ENCODE measurements at places on chromosomes 2 and 18.

DNA sequence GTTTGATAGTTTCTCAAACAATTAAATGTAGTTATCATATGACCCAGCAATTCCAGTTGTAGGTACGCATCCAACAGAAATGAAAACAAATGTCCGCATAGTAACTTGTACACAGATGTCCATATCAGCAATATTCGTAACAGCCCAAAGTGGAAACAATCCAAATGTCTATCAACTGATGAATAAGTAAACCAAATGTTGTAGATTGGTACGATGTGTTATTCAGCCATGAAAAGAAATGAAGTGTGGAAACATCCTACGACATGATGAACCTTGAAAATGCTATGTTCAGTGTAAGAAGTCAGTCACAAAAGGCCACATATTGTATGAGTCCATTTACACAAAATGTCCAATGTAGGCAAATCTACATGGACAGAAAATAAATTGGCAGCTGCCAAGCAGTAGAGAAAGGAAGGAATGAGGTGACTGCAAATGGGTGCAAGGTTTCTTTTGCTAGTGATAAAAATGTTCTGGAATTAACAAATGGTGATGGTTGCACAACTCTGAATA is 26.9 kb downstream of the GAREM1 start:
- DNase-seq = no peak

GRCh38 chr2:44655401-44655864 is 286.1 kb upstream of the SIX3 start:
- DNase-seq = no peak

- no peak for DNase-seq
Measured at GRCh38 chr2:88058191-88058590, 2.6 kb upstream of the KRCC1 start.

- no peak for DNase-seq
Measured at GRCh38 chr2:12284037-12284436, 432.7 kb upstream of the TRIB2 start.

- DNase-seq = no peak
Measured at GRCh38 chr18:6414723-6415417, at the start of gene L3MBTL4. L3MBTL4 (minus strand) TSS chr18:6414911; CDS start chr18:6311625, 103,286 bp downstream.

GRCh38 chr2:113213061-113213930 is 39.5 kb downstream of the PSD4 start:
- no peak for DNase-seq

DNA sequence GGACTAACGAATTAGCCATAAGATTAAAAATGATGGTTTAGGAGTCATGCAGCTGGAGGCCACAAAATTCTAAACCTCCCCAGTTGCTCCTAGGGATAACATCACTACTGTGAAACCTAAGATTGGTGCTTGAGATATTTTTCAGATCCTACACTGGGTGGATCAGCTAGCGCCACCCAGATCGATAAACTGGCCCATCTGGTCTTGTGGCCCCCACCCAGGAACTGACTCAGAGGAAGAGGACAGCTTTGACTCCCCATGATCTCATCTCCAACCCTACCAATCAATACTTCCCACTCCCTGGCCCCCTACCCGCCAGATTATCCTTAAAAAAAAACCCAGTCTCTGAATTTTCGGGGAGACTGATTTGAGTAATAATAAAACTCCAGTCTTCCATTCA is 5.5 kb downstream of the GALNT14 start:
- DNase-seq = no peak

GRCh38 chr2:230225486-230225885 is at the start of gene SP140:
SP140 (plus strand) TSS chr2:230225736; CDS start chr2:230225845, 109 bp downstream.
- DNase-seq = peak; percentile 84
